ENCODE measurements at places on chromosomes 11 and 22. TPM values are rescaled to one million over a fixed set of nuclear protein-coding genes. Genes with fewer than 3 reads are reported as not detected.

GRCh38 chr11:12235947-12236743 lies 125.8 kb downstream of the MICAL2 start:
- DNase-seq = peak; percentile 50

DNA sequence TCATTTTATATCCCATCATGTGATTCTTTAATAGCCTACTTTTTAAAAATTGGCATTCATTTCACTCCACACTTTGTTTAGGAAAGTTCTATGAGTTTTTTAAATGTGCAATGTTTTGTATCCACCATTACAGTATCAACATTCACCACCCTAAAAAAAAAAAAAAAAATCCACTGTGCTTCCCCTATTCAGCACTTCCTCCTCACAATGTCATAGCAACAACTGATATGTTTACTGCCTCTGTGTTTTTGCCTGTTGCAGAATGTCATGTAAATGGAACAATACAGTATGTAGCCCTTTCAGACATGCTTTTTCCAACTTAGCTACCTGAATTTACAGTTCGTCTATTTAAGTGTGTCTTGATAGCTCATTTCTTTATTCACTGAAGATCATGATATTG lies 754.2 kb downstream of the FAM181B start:
- no peak for DNase-seq

GRCh38 chr22:27107824-27108223 lies 450.4 kb downstream of the MIAT start:
- DNase-seq = no peak

Gene OR51E2
- not detected for total RNA-seq

Data from activated naive CD4-positive, alpha-beta T cell treated with anti-CD3 and anti-CD28 coated beads, Interleukin-2, amount 50 U/mL, for 72 hours (primary cell).